Mesothelial cell of epicardium (in vitro differentiated cells): ENCODE measurements at places on chromosomes 5 and 9.

- DNase-seq, result no peak
These were observed 14.7 kb downstream of the TLN1 start for GRCh38 chr9:35717132-35717870.

DNA sequence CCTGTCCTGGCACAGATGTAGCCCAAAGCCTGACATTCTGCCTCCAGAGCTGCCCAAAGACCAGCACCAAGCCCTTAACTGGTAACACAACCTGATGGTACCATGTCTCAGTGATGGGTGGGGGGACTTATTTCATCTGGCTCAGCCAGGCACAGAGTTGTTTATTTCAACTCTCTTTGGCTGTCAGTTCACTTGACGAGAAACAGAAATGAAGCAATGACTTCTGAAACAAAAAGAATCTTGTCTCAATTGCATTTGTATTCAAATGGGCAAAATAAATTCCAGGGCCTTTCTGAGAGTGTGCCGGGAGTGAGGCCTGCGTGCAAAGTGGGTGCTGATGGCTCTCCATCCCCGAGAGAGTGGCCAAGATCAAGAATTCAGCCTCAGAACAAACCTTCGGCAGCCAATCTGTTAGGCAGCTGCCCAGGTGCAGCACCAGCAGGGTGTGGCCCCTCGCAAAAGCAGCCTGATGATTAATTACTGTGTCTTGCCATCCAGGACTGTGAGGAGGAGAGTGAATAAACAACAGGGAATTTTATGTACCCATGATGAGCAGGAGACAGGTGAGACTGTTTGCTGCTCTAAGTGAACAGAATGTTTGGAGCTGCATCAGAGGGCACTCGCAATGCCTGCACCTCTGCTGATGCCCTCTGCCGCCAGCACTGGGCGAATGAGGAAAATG, 238.0 kb downstream of the HSPA4 start:
- DNase-seq, result no peak

- DNase-seq, result no peak
These were observed 18.2 kb upstream of the CEP120 start for GRCh38 chr5:123441408-123441807.

DNA sequence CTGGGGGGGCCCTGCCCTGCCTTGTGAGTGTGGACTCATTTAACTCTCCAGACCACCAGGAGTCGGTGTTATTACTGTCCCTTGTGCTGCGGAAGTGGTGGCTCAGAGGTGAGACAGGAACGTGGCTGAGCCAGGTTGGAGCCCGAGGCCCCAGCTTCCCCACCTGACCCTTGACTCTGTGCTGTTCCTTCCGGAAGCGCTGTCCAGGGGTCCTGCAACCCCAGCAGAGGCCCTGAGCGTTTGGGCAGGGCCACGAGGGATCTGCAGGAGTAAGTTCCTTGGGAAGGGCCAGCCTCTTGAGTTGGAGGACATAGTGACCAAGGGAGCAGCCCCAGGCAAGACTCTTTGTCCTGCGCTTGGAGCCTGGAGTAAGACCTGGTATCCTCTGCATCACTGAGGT, 99.6 kb downstream of the RXRA start:
- DNase-seq, result no peak

DNA sequence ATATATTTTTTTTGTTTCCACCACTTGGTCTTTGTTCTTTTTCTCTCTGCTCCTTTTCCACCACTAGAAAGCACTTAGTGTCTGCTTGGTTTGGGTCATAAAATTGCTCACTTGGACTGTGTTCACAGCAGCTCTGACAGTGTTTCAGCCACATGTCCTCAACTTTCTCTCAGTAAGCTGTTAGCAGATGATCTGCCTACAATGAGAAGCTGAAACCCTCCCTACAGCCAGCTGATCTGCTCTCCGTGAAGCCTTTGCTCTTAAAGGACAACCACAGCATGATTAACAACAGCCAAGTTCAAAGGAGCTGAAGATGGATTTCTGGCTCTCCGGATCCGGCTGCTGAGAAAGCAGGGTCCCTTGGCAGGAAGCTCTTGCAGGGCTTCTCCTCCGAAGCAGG, 31.6 kb downstream of the PRLR start:
- DNase-seq, result no peak

DNA sequence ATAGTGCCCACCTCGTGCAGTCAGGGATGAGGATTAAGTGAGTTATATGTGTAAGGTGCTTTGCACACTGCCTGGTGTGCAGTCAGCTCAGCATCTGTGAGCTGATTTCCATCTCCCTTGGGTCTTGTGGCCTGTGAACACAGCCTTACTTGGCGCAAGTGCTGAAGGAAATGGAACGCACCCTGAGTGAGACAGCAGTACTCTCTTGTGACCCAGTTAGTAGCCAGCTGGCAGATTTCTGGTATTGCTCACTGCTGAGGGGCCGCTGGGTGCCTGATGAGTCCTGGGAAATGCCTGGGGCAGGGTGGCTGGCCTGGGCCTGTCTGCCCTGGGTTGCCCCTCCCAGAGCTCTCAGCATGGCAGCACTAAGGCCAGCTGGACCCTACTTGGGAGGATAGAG, 90.9 kb upstream of the BOD1 start:
- no peak for DNase-seq

DNA sequence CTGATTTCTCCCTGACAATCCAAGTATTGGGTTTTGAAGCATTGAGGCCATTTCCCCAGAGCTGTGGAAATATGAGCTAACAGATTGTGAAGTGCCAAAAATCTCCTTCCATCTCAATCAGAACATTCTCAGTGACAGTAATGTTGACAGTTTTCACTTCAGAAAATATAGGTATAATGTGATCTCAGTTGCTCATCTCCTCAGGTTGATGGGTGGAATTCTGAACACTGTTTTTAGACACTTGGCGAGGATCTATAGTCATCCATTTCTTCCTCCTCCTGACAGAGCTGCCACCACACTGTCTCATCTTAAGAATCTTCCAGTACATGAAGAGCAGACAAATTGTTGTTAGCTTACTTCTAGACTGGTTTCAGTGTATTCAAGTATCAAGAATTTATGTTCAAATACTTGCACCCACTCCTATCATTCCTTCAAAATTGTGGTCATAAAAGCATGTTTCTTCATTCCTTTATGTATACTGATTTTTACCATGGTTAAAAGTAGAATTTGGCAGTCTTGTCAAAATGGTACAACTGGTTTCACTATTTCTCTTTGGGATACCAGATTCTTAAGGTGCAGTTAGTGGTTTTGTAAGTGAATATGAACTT, 199.7 kb upstream of the TLE4 start:
- DNase-seq, result no peak
